Stimulated activated CD8-positive, alpha-beta memory T cell treated with anti-CD3 and anti-CD28 coated beads, Interleukin-4, amount 100 ng/mL, for 48 hours (primary cell): ENCODE measurements at places on chromosomes 7 and 10.

- no peak for DNase-seq
These were observed 367 bp upstream of the AVL9 start for GRCh38 chr7:32494946-32495297.

DNA sequence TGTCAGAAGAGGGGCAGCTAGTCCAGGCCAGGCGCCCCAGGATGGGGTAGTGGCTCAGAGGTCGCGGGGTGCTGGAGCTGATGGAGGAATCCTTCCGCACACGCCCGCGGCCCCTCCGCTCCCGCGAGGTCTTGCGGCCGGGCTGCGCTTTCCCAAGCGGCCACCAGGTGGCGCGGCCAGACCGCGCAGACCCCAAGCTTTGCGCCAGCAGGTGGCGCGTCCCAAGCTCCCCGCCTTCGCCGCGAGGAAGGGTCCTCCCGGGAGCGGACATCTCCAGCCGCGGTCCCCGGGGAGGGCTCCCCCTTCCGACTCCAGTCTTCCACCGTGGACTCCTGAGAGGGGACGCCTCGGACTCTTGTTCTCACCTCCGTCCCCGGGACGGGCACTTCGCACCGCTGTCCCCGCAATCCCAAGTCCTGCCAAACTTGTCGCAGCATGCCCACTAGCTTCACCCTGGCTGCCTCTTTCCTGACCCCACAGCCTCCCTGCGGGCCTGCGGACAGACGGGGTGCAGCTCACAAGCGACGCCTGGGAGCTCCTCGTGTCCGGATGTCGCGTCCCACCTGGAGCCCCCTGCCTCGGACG lies 19.4 kb downstream of the KCNK18 start:
- DNase-seq, result peak; percentile 82

DNA sequence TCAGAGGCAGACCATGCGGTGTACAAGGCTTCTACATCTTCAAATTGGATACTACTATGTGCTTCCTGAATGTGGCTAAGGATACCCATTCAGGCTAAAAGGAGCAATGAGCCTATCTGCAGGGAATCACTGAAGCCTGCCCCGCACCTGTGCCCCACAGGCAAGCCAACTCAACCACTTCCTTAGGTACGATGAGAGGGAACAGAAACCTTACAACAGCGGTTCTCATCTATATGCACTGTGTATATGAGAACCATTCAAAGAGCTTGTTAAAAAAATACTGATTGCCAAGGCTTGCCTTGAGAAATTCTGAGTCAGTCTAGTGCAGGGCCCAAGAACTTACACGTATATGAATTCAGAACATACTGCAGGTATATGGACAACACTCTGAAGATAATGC lies 679.6 kb downstream of the PARD3 start:
- no peak for DNase-seq

DNA sequence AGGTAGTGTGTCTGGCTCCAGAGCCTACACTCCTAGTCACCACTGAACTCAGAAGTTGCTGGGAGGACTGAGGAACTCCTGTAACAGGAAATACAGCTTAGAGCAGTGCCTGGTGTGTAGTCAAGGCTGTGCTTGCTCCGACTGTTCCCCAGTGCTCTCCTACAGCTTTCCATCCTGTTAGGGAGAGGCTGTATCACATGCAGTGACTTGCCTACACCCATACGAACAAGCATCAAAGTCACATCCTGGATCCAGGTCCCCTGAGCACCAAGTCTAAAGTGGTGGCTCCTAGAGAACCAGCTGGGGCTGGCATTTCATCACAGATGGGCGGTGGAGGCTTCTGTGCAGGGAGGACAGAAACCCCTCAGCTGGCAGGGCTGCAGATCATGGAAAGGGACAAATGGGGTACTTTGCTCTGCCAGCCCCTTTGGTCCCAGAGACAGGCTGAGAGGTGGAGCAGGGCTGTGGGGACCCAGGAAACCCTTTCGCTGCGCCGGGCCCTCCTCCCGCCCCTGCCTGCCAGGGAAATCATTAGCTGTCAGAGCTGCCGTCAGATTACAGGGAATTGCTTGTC lies 7.7 kb downstream of the ASB10 start:
- no peak for DNase-seq

- DNase-seq, result no peak
These were observed 79.0 kb upstream of the LSM8 start for GRCh38 chr7:118104812-118105441.

DNA sequence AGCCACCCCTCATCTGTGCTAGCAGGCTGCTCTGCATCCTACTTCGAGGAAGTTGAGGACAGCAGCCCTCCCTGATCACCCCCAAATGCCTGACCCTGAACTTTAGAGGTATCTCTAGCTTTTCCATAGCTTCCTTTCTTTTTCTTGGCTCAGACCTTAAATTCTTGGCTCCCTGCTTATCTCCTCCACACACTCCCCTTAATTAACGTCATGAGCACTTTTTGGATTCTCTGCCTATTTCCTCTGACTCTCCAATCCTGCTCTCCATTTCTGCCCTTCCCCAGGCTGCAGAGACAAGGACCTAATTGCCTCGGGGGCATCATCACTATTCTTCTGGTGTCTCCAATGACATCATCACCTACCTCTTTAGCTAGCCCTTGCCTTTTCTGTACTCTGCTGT lies 40.8 kb upstream of the SEC61G start:
- DNase-seq, result no peak

DNA sequence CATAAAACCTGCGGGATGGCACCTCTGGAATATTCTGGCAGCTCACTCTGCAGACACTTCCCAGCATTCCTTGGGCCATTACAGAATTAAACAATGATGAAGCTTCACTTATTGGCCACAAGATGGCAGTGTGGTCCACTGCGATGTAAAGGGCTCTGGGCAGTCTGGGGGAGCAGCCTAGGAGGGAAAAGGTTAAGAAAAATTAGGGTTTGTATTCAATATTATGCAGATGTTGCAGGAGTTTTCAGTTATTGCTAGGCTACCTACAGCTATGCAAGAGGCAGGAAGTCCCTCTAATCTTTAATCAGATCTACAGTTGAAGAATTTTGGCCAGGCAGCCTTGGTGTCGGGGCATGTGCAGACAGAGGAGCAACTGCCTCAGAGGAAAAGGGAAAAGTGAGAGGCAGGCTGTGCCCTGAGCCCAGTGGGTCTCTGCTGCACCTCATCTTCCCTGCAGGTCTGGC lies 233.2 kb upstream of the PRSS1 start:
- DNase-seq, result peak; percentile 42

- DNase-seq, result no peak
These were observed 75.5 kb downstream of the COPG2 start for GRCh38 chr7:130593033-130593432.

DNA sequence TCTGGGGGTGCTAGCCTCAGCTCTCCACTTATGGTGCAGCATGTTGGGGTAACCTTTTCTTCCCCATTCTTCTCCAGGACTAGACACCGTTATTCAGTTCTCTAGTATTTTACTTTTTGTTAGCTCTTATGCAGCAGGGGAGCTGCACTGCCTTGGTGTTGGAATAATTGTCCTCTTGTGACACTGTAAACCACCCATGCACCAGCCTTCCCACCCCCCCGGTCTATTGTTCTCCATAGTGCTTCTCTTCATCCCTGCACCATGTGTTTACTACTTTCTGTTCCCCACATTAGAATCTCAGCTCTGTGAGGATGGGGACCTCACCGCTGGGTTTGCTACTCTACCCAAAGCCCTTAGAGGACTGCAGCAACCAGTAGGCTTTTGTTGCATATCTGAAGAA lies 230.7 kb downstream of the RPS24 start:
- DNase-seq, result no peak

GRCh38 chr7:47771336-47771989 lies 176.8 kb downstream of the PKD1L1 start:
- no peak for DNase-seq

DNA sequence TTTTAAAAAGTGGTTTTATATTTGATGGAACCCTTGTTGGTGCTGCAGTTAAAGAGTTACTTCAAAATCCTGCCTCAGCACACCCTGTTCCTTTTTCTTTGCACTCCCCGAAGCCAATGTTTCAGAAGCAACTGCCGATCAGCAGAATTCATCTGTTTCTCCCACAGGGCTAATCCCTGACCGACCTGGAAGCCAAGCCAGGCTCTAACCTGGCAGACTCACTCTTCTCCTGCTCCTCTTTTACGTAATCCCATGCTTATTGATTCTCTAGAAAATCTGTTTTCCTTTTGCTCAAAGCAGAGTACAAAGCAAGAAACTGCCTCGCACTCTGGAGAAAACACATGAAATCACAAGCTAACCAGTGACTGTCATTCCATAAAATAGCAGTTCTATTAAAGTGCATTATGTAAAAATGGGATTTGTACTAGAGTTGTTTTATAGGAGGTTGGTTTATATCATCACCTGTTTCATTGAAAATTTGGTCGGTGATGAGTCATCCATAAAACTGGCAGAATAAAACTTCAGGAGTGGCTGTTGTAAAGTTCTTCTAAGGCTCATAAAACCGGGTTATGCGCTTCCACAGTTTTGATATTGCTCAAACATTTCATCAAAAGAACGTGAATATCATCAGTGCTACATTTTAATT lies 99.9 kb downstream of the CNTNAP2 start:
- DNase-seq, result no peak

GRCh38 chr7:18873734-18874336 lies 243.6 kb downstream of the TWIST1 start:
- DNase-seq, result no peak

- DNase-seq, result no peak
These were observed 5.3 kb upstream of the PARP12 start for GRCh38 chr7:140068033-140068432.

GRCh38 chr7:74606101-74606908 lies 51.2 kb upstream of the GTF2I start:
- peak; percentile 61 for DNase-seq

- DNase-seq, result no peak
These were observed 23.2 kb downstream of the ELMO1 start for GRCh38 chr7:37425498-37425897.

- no peak for DNase-seq
These were observed 167.8 kb downstream of the AHR start for GRCh38 chr7:17466216-17466615.

DNA sequence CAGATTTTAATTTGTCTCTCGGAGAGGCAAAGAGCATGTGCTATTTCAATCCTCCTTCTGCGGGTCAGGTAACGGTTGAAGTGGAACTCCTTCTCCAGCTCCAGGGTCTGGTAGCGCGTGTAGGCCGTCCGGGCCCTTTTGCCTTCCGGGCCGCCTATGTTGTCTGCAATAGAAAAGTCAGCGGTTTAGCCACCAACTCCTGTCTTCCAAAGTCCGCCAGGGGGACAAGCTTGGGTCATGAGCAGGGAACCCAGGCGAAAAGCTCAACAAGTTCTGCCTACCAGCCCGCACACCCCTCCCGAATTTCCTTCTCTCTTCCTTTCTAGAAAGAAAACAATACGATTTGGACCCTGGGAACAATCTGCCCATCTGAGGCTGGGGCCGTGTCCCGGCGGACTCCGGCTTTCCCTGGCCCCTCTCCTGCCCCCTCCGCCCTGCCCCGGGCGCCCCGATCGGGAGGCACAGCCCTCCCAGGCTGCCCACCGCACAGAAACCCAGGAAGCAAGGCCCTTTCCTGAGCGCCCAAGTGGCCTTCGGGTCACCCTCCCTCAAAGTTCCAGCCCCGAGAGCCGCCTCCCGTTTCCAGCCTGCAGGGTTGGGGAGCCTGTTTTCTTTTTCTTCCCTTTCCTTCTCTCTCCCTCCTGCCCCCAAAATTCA lies 1.4 kb downstream of the HOXA5 start:
- DNase-seq, result no peak

GRCh38 chr7:74253331-74253730 lies 868 bp downstream of the RFC2 start:
- DNase-seq, result no peak

GRCh38 chr10:49500412-49500811 lies 38.5 kb downstream of the ERCC6 start:
- DNase-seq, result no peak

- no peak for DNase-seq
These were observed 60.5 kb downstream of the CCNY start for GRCh38 chr10:35396560-35397434.

DNA sequence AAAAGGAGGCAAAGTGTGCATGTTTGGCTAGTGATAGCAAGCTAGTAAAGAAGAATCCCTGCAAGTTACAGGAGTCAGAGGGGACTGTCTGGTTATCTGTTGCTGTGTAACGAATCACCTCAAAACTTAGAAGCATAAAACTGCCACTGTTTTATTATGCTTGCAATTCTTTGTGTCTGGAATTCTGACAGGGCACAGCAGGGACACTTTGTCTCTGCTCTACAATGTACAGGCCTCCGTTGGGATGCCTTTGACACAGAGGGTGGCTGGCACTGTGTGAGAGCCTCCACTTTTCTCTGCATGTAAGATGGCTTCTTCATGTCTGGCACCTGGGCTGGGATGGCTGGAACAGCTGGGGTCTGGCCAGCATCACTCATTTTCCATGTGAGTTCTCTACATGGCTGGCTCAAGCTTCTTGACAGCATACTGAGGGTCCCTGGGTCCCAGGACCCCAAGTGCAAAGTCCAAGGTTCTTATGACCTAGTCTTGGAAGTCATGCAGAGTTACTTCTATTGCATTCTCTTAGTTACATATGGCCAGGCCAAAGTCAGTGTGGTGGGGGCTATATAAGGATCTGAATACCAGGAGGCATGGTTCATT lies 276.9 kb downstream of the RPS24 start:
- peak; percentile 12 for DNase-seq

GRCh38 chr7:32481921-32482320 lies 8.3 kb downstream of the LSM5 start:
- no peak for DNase-seq

GRCh38 chr10:23325132-23325531 lies 19.5 kb downstream of the C10orf67 start:
- DNase-seq, result no peak

DNA sequence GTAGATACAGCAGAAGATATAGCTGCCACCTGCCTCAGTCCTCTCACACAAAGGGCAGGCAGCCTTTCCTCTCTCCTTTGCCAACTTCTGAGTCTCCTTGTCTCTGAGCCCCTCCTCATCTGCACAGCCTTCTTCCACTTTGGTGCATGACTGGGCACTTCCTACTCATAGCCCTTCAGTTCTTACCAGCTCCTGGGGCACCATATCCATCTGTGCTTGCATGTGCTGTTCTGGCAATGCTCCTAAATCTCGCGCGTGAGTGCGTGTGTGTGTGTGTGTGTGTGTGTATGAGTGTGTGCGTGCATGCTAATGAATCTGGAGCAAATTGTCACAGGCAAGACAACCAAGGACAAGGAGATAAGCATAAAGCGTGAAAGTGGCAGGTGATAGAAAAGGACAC lies 1271.6 kb upstream of the SORCS1 start:
- DNase-seq, result no peak

DNA sequence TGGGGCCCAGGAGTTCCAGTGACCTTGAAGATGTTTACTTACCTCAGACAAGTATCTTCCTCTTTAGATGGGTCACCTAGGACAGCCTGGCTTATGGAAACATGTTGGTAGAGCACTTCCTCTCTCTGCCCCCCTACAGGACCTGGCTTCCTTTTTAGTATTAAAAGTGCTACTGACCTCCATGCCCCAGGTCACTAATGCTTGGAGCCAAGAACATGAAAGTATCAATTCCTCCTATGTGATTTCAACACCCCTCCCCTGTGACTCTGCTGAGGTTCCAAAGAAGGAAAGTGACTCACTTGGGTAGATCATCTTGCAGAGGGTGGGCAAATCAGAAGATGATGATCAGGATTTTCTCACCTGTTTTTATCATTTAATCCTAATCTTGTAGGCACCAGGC lies 125.3 kb upstream of the CCDC6 start:
- no peak for DNase-seq

GRCh38 chr7:50492770-50493519 lies 42.8 kb upstream of the FIGNL1 start:
- no peak for DNase-seq

- DNase-seq, result no peak
These were observed 75.8 kb downstream of the GOLGA7B start for GRCh38 chr10:97925308-97925938.
